ENCODE measurements at places on chromosomes 12 and 14.
A peak's percentile ranks its signal among the peaks of the same experiment; 100 is the strongest.

DNA sequence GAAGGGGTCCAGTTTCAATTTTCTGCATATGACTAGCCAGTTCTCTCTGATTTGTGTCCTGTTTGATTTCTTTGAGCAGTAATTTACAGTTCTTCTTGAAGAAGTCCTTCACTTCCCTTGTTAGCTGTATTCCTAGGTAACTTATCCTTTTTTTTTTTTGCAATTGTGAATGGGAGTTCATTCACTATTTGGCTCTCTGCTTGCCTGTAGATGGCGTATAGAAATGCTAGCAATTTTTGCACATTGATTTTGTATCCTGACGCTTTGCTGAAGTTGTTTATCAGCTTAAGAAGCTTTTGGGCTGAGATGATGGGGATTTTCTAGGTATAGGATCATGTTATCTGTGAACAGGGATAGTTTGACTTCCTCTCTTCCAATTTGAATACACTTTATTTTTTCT is 77.6 kb upstream of the NID2 start:
- no peak for DNase-seq

DNA sequence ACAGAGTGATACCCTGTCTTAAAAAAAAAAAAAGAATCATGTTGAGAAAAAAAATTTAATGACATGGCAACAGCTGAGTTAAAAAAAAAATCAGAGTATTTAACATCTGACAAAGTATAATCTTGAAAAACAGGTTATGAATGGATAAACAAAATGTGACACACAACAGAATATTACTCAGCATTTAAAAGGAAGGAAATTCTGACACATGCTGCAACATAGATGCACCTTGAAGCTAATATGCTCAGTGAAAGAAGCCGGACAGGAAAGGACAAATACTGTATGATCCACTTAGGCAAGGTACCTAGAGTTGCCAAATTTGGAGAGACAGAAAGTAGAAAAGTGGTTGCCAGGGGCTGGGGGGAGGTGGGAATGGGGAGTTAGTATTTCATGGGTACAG is 19.4 kb upstream of the EIF2B2 start:
- no peak for DNase-seq

DNA sequence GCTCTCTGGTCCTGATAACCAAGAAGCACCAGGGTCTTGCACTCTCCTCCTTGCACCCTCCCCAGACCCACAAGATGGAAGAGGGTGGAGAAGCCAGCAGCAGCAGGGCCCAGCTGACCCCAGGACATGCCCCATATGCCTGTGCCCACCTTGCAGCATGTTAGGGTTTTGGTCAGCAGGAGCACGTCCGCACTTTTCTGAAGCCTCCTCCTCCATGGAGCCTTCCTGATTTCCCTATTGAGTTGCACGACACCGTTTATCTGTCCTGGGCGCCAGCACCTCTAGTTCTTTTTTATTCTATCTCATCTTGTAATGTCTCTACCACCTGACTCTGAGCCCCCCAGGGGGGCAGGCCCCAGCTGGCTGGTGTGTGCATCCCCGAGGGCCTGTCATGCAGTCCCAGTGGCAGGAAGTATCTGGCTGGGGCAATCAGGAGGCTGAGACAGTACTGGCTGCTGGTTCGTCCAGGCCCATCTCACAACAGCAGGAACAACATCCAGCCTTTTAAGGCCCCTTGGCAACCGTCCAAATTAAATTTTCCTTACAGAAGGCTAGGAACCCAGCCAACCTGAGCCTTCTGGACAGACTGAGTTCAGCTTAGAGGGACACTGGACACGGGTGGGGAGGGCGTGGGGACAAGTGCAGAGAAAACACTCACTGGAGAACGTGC is 39.6 kb downstream of the CCDC85C start:
- no peak for DNase-seq

GRCh38 chr12:61985830-61986229 is 274.4 kb upstream of the USP15 start:
- DNase-seq: no peak

DNA sequence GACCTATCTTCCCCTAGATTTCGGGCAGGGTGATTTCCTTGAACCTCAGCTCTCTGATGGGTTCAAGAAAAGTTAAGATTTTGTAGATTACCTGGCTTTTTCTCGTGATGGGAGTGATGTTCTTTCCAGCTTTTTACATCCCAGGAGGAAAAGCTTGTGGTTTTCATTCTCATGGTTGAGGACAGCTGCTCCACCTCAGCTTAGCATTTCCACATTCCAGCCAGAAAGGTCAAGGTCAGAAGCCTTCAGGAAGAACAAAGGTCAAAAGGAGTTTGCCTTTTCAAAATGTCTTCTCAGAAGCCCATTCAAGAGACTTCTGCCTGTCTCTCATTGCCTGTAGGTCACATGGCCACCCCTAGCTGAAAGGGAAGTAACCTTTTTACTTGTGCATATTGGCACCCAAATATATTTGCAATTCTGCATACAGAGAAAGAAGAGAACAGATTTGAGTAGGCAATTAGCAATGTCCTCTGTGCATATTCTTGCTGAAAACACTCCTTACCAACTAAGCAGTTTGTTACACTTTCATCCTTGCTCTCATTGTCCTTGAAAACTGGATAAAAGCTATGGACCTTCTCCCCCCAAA is 6.6 kb upstream of the ADGRD1 start:
- DNase-seq: no peak

GRCh38 chr14:26190646-26191045 is 407.2 kb downstream of the NOVA1 start:
- no peak for DNase-seq

GRCh38 chr12:54060975-54061778 is 7.5 kb downstream of the HOXC4 start:
- DNase-seq: no peak

GRCh38 chr14:75654127-75654732 is 6.4 kb downstream of the ERG28 start:
- peak; percentile 85 for DNase-seq

GRCh38 chr12:64706306-64706705 is 52.9 kb downstream of the GNS start:
- no peak for DNase-seq

DNA sequence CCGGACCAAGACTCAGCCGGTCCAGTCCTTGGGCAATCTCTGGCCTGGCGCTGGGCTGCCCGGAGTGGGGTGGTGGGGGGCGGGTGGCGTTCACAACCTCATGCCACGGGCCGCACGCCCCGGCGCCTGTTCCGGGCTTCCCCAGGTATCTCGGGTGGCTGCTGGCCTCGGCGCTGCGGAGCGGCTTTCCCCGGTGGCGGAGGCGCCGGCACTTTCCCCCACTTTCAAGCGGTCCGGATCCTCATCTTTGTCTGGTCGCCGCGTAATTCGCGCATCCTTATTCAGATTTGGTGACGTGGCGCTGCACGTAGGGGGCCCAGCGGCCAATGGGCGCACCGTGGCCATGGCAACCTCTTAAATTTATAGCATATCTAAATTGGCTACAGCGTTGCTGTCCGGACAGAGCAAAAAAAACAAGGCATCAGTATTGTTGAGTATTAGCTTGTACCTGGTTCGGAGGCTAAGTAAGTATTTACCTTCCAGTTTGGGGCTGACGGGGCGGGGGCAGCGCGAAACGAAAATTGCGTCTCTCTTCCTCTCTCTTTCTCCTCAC is at the start of gene LHX5:
TSS of gene LHX5 (minus strand) at position 253 of the 553 bp plus-strand sequence. CDS start 373 bp downstream, outside the sequence.
- DNase-seq: no peak

Measured in KBM-7 (cell line).